AG09319 (cell line): ENCODE measurements at places on chromosomes 13 and 19.

GRCh38 chr19:49746206-49746958, 16.7 kb downstream of the TSKS start:
- DNase-seq, result no peak

GRCh38 chr13:75596657-75597182, 39.4 kb upstream of the LMO7 start:
- DNase-seq, result no peak

- no peak for DNase-seq
Measured at GRCh38 chr13:95354680-95355487, 53.6 kb upstream of the ABCC4 start.

- no peak for DNase-seq
Measured at GRCh38 chr19:30367006-30367405, 5.2 kb upstream of the ZNF536 start.

GRCh38 chr13:48296528-48296927, 7.0 kb upstream of the RB1 start:
- no peak for DNase-seq

DNA sequence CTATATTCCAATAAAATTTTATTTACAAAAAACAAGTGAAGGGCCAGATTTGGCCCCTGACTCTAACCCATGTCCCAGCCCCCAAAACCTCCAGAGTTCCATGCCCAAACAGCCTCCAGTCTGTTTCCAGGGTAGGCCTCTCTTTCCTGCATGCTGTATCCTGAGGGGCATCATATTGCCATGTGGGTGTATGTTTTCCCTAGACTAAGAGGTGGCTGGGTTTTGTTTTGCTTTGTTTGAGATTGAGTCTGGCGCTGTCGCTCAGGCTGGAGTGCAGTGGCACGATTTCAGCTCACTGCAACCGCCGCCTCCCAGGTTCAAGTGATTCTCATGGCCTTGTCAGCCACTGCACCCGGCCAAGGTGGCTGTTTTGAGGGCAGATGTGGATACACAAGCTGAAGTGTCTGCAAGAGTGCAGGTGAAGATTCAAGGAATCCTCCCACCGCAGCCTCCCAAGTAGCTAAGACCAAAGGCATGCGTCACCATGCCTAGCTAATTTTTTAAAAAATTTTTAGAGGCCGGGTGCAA, 23.6 kb upstream of the LSM14A start:
- DNase-seq, result no peak

DNA sequence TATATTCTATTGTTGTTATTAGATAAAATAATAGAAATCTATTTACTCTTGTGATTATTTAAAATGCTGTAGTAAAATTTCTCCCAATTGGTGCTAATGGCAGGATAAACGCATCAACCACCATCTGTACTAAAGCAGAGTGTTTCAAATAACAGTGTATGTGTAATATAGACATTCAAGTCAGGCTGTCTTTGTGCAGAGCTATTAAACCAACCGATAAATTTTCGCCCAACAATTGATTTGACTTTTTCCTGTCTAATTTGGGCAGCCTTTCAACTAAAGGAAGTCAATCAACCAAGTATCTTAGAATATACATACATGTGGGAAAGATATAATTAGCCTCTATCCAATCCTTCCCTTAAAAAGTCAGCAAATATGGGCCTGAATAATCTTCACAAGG, 5.8 kb downstream of the AMER2 start:
- no peak for DNase-seq

GRCh38 chr19:46000491-46001246, 5.4 kb downstream of the CCDC61 start:
- no peak for DNase-seq

GRCh38 chr13:109090796-109091195, 461.4 kb downstream of the MYO16 start:
- DNase-seq, result no peak

GRCh38 chr13:36919833-36920615, at the start of gene SMAD9:
Gene SMAD9, minus strand, starts transcription at chr13:36920238. Its CDS starts 40,549 bp downstream, at chr13:36879689.
- DNase-seq, result no peak

DNA sequence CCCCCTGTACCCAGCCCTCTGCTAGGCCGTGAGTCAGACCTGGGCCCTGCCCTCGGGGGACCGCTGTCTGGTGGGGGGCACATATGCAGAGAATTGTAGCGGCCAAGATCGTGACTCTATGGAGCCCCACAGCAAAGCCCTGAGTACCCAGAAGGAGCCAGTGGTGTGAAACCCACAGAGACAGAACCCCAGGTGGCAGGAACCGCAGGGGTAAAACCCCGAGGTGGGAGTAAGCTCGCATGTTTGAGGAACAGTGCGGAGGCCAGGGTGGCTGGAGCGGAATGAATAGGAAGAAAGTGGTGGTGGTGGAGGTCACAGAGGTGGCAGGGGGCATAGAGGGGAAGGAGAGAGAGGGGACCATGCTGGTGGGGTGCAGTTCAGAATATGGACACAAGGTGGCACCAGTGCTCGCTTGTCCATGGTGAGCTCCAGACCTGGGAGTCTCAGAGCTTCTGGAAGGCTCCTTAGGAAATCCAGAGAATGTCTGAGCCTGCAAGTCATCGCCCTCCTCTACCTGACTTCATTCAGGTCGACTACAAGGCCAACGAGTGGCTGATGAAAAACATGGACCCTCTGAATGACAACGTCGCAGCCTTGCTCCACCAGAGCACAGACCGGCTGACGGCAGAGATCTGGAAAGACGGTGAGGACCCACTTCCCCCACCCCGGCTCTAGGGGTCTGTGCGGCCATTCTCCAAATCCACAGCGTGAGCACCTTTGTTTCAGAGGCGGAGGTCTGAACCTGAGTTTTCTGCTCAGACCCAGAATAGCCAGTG, 48.9 kb downstream of the MYH14 start:
- DNase-seq, result no peak

DNA sequence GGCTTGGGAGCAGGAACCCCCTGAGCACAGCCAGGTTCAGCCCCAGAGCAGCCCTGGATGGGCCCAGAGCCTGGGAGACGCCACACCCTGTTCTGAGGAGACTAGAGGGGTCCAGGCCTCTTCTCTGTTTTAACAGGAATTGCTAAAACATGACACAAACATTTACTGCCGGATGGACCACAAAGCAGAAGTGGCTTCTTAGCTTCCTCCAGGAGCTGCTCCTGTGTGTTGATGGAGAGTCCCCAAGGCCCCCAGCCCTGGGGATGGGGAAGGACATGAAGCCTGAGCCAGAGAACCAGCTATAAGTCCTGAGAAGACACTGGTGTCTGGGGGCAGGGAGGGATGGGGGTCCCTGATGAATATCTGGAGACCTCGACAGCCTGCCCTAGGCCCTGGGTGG, 14.6 kb downstream of the CEACAM3 start:
- no peak for DNase-seq

- DNase-seq, result no peak
Measured at GRCh38 chr19:50777830-50778303, 7.6 kb downstream of the GPR32 start.

DNA sequence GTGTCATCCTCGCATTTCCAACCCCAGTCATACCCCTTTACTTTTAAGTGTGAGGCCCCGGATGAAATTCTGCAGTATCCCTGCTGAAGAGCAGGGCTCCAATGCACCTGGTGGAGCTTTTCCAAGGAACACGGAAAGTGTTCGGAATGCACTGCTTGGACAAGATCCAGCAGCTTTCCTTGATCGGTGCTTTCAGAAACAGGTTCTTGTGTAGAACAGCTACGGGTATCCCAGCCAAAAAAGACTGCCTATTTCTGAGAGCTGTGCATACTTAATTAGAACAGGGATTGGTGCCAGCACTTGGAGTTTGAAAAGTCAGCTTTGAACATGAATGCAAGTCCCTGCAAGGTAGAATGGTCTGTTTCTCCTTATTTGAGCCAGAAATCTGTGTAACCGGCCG, 87.2 kb upstream of the C1QTNF9B start:
- no peak for DNase-seq

GRCh38 chr13:92694047-92694446, 532.6 kb upstream of the GPC6 start:
- DNase-seq, result no peak

- DNase-seq, result no peak
Measured at GRCh38 chr13:100537486-100537885, 51.1 kb downstream of the GGACT start.

GRCh38 chr19:46082728-46083050, 41.8 kb downstream of the IGFL3 start:
- DNase-seq, result no peak

DNA sequence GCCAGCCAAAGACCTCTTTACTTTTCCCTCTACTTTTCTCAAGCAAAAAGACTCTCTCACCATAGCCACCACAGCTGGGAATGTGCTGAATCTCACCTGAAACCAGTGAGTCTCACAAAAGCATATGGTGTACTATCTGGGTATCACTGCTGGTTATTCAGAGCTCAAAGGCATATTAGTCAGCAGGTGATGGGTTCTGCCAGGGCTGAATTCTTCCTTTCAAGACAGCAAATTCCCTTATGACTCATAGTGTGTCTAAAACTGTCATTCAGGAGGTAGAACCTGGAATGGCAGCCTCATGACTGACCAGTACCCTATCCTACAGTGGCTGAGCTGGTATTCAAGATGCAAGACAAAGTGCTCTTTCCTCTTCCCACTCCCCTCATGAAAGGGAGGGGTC, 2859.1 kb downstream of the PCDH9 start:
- DNase-seq, result no peak

DNA sequence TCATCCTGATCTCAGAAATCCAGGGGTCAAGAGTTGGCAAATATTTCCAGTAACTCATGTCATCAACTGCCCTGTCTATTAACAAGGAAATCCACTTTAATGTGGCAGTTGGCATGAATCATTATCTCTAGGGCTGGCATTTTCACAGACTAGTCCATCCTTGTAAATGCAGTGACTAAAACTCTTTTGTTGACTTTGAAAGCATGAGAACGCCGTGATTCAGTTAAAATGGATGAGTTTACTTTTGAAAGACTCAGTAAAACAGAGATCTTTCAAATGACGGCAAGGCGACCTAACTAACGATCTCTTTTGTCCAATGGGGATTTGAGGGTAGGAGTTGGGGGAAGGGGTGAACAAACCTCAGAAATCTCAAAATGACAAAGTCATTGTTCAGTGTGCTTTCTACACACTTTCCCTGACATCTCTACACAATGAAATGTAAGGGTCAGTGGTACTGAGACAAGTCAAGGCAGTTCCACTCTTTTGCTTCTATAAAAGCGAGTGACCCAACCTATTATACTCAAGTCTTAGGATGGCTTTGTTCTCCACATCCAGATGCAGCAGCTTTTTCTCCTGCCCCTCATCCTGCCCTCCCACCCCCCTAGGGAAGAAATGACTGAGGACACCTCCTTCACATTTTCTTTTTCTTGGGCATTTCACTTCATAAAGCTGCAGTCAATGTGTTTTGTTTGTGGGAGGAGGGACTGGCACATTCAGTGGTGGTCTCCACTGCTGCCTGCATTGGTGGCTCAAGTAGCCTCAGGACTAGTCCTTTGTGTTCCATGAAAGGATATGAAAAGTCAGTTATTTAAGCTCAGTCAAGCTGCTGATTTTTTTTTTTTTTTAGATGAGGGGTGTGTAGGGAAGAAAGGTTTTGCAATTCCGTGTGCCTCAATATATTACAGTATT, 200.5 kb downstream of the ABCC4 start:
- DNase-seq, result no peak

GRCh38 chr13:51191743-51192142, 30.5 kb upstream of the FAM124A start:
- no peak for DNase-seq

GRCh38 chr13:98385606-98386005, 191.3 kb downstream of the STK24 start:
- DNase-seq, result no peak

GRCh38 chr13:28536371-28536770, 41.4 kb upstream of the FLT1 start:
- no peak for DNase-seq

- no peak for DNase-seq
Measured at GRCh38 chr13:108176685-108177274, 38.6 kb downstream of the LIG4 start.

- no peak for DNase-seq
Measured at GRCh38 chr13:65787082-65787481, 1443.1 kb downstream of the PCDH9 start.

GRCh38 chr13:72293206-72293605, 426.2 kb upstream of the DACH1 start:
- DNase-seq, result no peak

- DNase-seq, result no peak
Measured at GRCh38 chr19:3131168-3131567, 4.7 kb upstream of the GNA15 start.

DNA sequence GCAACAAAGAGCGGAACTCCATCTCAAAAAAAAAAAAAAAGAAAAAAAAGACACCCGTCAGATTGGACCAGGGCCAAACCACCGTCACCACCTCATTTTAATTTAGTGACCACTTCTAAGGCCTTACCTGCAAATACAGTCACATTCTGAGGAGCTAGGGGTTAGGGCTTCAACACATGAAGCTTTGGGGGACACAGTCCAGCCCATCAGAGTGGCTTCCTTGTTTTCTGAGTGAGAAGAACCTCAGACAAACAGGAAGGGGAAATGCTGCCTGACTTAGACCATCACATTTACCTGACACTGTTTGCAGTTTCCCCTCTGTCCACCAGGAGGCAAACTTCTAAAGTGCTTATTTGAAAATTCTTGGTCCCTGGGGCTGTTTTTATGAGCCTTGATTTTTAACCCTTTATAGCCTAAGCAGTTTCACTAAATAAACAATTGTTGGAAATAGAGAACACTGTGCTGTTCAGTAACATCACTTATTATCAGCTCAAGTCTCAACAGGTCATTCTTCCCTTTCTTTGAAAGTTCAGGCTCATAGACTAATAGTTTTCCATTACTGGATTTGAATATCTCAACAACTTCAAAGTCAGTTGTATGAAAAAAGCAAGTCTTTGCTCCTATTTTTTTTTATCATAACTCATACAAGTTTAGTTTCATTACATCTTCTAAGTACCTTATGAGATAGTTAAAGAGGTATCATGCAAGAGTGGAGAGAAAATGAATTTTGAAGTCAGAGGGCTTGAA, 74.9 kb upstream of the WASF3 start:
- DNase-seq, result no peak

GRCh38 chr13:64723724-64724123, 2506.4 kb downstream of the PCDH9 start:
- DNase-seq, result peak; percentile 30

DNA sequence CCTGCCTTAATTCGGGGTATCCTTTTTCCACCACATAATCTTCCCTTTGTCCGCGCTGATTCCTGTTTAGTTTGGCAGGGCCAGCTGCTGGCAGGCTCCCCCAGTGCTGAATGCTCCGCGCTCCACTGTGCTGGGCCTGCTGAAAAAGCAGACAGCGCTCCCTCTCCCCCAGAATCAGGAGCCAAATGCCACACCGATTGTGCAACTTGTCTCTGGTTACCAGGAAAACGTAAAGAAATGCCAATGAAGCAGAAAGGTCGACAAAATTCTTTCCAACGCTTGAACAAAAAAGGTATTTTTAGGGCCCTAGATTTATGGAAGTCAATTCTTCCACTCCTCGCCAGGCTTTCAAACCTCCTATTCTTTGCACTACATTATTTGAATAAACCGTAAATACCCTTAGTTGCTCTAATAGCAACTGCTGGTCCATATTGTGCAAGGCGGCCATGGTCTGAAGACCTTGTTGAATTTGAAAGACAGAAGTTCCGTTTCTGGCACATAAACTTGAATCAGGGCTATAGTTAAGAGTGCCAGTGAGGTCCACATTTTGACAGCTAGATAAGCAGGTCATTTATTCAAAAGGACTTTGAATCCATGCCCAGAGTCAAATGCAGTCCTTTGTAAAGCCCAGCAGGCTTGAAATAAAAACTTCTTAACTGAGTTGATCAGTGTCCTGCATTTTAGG, 206.7 kb upstream of the RFC3 start:
- peak; percentile 35 for DNase-seq

GRCh38 chr19:7526059-7526929, 3.9 kb downstream of the MCOLN1 start:
- DNase-seq, result no peak
